Activated T-helper 1 cell treated with anti-CD3 and anti-CD28 coated beads, Interleukin-12 subunit alpha, Interleukin-12 subunit beta, Interleukin-2, Interleukin-4 antibody, amounts not matched to agents 30 ng/mL and 10 ng/mL and 1 ng/mL, durations not matched to agents 14 hours and 24 hours and 36 hours (primary cell): ENCODE measurements at places on chromosomes 1 and 21. TPM values are rescaled to one million over a fixed set of nuclear protein-coding genes. Genes with fewer than 3 reads are reported as not detected.

- no peaks in the 10 kb centered on the region for H3K27me3 ChIP-seq
- H3K4me3 ChIP-seq = no peak overlapping the region
- H3K36me3 ChIP-seq = peaks cover 13% of the 10 kb centered on the region
- DNase-seq = no peak
- H3K4me1 ChIP-seq = peaks cover 25% of the 10 kb centered on the region
- no peak overlapping the region for H3K27ac ChIP-seq
These were observed 6.3 kb upstream of the KYAT3 start for GRCh38 chr1:88998716-88999115.

DNA sequence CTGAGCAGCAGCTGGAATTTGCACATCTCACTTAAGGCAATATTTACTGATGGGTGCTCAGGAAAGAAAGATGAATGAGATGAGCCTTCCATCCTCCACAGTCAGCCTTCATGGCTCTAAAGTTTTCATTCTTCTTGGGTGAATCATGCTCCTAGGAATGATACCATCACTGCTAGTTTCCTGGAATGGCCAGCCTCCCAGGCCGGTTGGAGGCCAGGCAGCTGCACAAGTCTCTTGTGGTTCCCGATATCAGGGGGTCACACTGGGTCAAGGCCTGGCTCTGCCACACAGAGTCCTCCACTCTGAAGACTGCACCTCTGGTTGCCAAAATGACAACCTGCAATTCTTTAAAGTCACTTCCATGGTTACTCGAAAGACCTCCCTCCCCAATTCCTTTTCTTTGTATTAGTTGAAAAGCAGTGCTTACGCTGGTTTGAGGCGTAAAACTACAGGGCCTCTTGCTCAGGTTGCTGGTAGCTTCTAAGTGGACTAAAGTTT is 46.2 kb upstream of the PALMD start:
- no peaks in the 10 kb centered on the region for H3K4me1 ChIP-seq
- no peaks in the 10 kb centered on the region for H3K36me3 ChIP-seq
- H3K27me3 ChIP-seq = no peaks in the 10 kb centered on the region

GRCh38 chr1:165010418-165011070 is 346.0 kb downstream of the LMX1A start:
- no peaks in the 10 kb centered on the region for H3K36me3 ChIP-seq
- H3K27ac ChIP-seq = no peak overlapping the region

GRCh38 chr1:154474802-154475201 is 27.2 kb upstream of the TDRD10 start:
- no peak overlapping the region for H3K4me3 ChIP-seq

- H3K36me3 ChIP-seq = peaks cover 4% of the 10 kb centered on the region
- no peak for DNase-seq
- no peak overlapping the region for H3K4me3 ChIP-seq
- peaks cover 25% of the 10 kb centered on the region for H3K4me1 ChIP-seq
- H3K27me3 ChIP-seq = no peaks in the 10 kb centered on the region
These were observed 62.5 kb downstream of the ASH1L start for GRCh38 chr1:155499953-155500639.

DNA sequence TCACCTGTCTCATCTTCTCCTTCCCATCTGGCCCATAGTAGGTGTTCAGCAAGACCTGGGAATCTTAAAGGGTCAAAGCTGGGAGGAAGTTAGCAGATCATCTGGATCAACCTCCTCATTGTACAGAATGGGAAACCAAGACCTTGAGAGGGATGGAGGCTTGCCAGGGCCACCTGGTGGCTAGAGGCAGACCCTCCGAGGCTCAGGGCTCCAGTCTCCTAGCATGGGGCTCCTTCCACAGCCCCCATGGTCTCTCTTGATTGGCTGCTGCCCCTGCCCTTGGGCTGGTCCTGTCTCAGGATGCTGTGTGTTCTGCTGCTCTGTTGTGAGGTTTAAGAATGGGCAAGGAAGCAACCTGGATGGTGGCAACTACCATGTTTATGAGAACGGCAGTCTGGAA is 68.7 kb upstream of the CNTN2 start:
- H3K4me1 ChIP-seq = no peaks in the 10 kb centered on the region
- H3K27me3 ChIP-seq = peaks cover 14% of the 10 kb centered on the region

- H3K27me3 ChIP-seq = peaks cover 8% of the 10 kb centered on the region
- no peaks in the 10 kb centered on the region for H3K36me3 ChIP-seq
These were observed 219.2 kb downstream of the RRAGC start for GRCh38 chr1:38640371-38640770.

- H3K27ac ChIP-seq = no peak overlapping the region
- no peak for DNase-seq
- H3K4me3 ChIP-seq = no peak overlapping the region
- peaks cover 30% of the 10 kb centered on the region for H3K27me3 ChIP-seq
- no peaks in the 10 kb centered on the region for H3K4me1 ChIP-seq
These were observed 4.9 kb upstream of the WNT3A start for GRCh38 chr1:228001738-228002535.

DNA sequence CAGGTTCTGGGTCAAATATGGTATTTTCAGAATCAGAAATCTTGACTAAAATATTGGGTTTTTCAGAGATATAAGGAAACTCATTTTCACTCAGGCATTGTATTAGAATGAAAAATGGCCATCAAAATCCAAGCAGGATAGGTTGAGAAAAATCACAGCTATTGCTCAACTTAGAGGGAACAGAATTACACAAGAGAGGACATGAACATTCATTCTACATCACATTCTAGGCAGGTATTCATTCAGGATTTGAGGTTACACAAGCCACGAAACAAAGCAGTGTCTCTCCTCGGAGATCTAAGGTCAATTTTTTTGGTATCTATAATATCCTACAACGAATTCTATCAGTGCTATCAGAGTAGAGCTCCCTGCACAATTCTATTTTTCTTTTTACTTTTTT is 163.6 kb upstream of the HP1BP3 start:
- H3K27ac ChIP-seq = no peak overlapping the region
- no peak for DNase-seq
- H3K4me3 ChIP-seq = no peak overlapping the region
- no peaks in the 10 kb centered on the region for H3K4me1 ChIP-seq
- no peaks in the 10 kb centered on the region for H3K27me3 ChIP-seq

GRCh38 chr1:94305704-94306103 is 68.3 kb upstream of the ARHGAP29 start:
- H3K4me3 ChIP-seq = no peak overlapping the region
- DNase-seq = no peak
- H3K27me3 ChIP-seq = peaks cover 6% of the 10 kb centered on the region
- H3K4me1 ChIP-seq = no peaks in the 10 kb centered on the region

DNA sequence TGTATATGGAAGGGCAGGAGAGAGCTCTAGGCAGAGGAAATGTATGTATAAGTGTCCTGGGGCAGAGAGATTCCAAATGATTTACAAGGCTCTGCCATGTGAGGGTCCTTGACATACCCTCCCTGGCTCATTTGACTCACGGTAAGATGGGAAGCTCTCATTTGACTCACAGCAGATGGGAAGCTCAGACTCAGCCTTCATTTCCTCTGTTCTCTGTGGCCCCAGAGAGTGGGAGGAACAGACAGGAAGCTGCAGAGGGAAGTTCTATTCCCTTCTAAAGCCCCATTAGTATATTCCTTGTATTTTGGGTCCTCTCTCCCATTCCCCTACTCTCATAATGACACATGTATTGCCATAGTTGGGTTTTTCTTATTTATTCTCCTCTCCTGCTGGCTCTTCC is 44.9 kb downstream of the FOXD2 start:
- peaks cover 9% of the 10 kb centered on the region for H3K27me3 ChIP-seq
- H3K4me3 ChIP-seq = no peak overlapping the region
- no peaks in the 10 kb centered on the region for H3K4me1 ChIP-seq

GRCh38 chr1:2861143-2861987 is 59.9 kb upstream of the TTC34 start:
- no peak overlapping the region for H3K27ac ChIP-seq
- H3K36me3 ChIP-seq = no peaks in the 10 kb centered on the region
- DNase-seq = no peak
- no peak overlapping the region for H3K4me3 ChIP-seq
- H3K4me1 ChIP-seq = no peaks in the 10 kb centered on the region
- no peaks in the 10 kb centered on the region for H3K27me3 ChIP-seq

DNA sequence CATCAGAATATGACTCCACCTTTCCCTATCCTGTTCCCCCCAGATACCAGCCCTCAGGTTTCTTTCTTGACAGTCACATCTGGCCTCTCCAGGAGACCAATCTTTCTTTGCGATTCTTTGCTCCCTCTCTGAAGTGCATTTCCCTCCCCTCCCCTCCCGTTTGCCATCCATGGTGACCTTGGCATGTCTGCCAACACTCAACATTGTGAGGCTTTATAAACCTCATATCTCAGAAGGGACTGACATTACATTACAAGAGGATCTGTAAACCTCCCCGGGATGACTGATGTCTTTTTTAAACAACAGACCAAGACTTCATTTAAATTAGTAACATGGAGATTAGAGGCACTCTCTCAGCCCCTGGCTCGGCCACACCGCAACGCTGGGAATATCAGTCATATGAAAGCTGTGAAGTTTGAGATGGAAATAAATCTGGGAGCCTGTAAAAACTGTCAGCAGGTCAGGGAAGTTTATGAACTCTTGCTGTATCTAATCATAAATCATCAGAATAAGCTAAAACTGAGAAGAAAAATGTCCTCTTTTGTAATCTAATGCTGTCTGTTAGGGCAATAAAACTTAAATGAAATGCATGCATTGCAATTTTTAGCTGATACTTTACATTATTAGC is 401.7 kb upstream of the PROX1 start:
- no peaks in the 10 kb centered on the region for H3K27me3 ChIP-seq
- no peak overlapping the region for H3K27ac ChIP-seq
- no peak for DNase-seq
- no peak overlapping the region for H3K4me3 ChIP-seq

DNA sequence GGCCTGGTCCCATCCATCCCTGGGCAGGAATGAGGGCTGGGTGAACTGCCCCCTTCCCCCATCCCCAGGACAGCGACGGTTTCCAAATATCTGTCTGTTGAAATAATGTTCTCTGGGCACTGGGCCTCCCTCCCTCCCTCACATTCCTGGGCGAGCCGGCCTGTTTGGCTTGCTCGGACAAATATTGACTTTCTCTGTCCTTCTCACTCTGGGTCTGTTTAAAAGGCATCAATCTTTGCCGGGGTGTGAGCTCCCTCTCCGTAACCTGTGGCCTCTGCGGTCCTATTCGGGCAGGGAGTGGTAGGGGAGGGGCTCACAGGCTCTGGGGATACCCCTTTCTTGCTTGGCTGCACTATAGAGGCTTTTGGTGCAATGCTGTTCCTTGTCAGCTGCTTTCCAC is 40.2 kb downstream of the FOXD2 start:
- H3K4me1 ChIP-seq = no peaks in the 10 kb centered on the region
- peaks cover 8% of the 10 kb centered on the region for H3K27me3 ChIP-seq
- H3K27ac ChIP-seq = no peak overlapping the region
- H3K4me3 ChIP-seq = no peak overlapping the region
- H3K36me3 ChIP-seq = no peaks in the 10 kb centered on the region
- DNase-seq = no peak

DNA sequence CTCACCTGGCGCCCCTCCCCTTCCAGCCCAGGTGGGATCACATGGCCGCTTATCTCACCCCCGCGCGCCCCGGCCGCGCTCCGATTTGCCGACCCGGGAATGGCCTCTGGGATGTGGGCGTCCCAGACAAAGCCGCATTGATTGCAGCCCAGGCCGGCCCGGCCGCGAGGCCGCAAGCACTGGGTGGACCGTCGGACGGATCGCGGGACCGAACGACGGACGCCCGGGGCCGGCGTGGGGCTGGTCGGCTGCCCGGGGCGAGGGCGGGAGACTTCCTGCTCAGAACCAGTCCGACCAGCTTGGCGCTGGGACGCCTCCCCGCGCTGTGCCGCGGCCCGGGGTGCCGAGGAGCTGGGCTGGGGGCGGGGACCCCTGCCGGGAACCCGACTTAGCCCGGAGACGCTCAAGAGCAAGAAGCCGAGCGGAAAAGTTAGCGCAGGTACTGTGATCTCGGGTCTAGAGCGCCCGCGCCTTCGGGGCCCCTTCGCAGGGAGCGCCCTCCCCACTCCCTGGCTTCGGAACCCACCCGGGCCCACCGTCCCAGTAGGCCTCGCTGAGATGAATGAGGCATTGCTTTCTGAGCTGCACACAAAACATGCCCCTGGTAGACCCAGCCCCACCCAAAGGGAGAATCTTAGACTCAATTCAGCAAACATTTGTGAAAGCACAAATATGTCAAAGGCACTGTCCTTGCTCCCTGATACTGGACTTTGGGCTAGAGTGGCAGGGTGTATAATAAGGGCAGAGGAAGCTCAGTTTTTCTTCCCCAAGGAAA is 415 bp upstream of the LAD1 start:
- no peak overlapping the region for H3K27ac ChIP-seq
- H3K4me1 ChIP-seq = no peaks in the 10 kb centered on the region
- DNase-seq = no peak
- H3K4me3 ChIP-seq = no peak overlapping the region
- H3K27me3 ChIP-seq = peaks cover 30% of the 10 kb centered on the region
- no peaks in the 10 kb centered on the region for H3K36me3 ChIP-seq

- no peaks in the 10 kb centered on the region for H3K36me3 ChIP-seq
- peaks cover 2% of the 10 kb centered on the region for H3K27me3 ChIP-seq
- H3K27ac ChIP-seq = peak overlapping the region; percentile 20
These were observed 243.2 kb upstream of the RAB4A start for GRCh38 chr1:229027622-229028182.

DNA sequence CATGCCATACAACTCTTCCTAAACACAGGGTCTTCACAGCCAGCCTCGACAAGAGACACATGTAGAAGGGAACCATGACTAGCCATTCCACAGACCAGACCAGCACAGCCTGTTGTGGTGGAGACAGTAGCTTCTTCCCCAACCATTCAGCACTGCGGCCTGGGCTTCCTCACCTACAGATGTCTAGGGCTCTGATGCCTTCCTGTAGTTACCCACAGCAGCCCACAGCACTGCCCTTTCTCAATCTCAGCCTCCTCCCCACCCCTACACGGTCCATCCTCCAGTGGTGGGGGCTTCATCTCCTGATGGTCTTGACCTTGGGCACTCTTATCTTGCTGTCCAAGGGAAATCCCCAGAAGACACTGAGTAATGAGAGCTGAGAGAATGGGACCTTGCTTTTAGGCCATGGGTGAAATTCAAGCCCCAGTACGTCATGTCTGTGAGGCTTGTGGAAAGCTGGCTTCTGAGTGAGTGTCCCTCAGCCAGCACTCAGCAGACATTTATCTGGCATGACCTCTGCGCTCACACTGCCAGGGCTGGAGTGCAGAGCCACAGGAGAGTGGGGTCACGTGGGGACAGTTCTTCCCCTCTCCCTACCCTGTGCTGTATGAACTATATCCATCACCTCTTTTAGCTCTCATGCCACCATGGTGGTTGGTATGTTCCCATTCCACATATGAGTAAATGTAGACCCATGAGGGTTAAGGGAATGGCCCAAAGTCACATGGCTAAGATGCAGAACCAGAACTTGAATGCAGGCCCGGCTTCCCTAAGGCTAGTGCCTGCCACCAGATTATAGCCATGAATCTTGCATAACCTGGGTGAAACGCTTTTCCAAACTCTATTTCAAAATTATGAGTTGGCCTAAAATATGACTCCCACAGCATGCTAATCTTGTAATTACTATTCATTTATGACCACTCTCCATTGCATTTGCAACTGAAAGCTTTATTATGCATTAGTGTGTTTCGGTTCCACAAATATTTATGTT is 104.7 kb downstream of the HIVEP3 start:
- DNase-seq = no peak
- no peak overlapping the region for H3K4me3 ChIP-seq
- peaks cover 4% of the 10 kb centered on the region for H3K36me3 ChIP-seq
- H3K27me3 ChIP-seq = peaks cover 2% of the 10 kb centered on the region
- no peak overlapping the region for H3K27ac ChIP-seq
- peaks cover 46% of the 10 kb centered on the region for H3K4me1 ChIP-seq

LCE5A gene
- not detected in 2 replicates for total RNA-seq

GPR37L1 gene
- total RNA-seq = not detected in 2 replicates

OPTC gene
- not detected in 2 replicates for total RNA-seq

CD2 gene
- 651 and 685 TPM in 2 replicates for total RNA-seq

TMEM240 gene
- 0.41 and 1.0 TPM in 2 replicates for total RNA-seq
